ENCODE measurements at places on chromosomes 7 and 10.
A peak's percentile ranks its signal among the peaks of the same experiment; 100 is the strongest.

DNA sequence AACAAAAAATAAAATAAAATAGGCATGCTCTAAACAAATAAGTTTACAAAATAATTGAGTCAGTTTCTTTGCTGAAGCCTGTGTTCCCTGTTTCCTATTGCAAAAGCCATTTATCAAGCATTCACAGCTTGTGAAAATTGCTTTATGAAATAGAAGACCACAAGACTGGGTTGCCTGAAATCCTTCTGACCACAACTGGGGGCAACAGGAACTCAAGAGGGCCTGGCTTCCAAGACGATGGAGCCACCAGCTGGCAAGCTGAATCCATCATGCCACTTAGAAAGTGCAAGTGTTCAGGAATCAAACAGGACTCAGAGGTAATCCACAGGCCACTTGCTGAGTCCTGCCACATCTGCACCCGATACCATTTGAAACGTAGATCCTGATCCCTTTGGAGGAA is 752 bp upstream of the ABCA13 start:
- DNase-seq, result no peak

- DNase-seq, result peak; percentile 91
Observed at GRCh38 chr7:101099969-101100781, 14.9 kb downstream of the TRIM56 start.

DNA sequence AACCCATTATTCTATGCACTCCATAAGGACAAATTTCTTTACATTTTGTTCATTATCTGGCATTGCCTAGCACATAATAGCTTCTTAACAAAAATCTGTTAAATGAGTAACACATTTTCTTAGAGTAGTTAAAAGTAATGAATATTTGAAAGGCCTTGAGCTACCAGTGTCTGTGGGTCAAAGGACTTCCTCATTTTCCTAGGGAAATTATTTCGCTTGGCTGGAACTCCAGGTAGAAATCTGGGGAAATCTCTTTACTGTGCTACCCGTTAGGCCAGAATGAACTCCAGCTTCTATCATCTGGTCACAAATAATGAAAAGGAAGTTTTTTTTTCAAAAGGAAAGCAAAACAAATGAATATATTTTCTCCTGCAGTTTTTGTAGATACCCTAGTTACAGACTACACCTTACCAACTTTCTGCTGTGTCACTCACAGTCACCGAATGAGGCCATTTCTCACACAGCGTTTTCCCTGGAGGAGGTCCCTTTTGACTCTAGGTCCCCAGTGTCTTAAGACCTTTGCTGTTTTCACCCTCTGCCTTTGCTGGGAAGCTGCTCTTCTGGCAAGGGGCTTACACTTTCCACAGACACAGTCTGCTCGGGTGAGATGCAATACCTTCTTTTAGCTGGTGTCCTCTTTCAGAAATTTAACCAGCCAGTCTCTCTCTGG is 1.6 kb downstream of the SAMD9L start:
- no peak for DNase-seq

DNA sequence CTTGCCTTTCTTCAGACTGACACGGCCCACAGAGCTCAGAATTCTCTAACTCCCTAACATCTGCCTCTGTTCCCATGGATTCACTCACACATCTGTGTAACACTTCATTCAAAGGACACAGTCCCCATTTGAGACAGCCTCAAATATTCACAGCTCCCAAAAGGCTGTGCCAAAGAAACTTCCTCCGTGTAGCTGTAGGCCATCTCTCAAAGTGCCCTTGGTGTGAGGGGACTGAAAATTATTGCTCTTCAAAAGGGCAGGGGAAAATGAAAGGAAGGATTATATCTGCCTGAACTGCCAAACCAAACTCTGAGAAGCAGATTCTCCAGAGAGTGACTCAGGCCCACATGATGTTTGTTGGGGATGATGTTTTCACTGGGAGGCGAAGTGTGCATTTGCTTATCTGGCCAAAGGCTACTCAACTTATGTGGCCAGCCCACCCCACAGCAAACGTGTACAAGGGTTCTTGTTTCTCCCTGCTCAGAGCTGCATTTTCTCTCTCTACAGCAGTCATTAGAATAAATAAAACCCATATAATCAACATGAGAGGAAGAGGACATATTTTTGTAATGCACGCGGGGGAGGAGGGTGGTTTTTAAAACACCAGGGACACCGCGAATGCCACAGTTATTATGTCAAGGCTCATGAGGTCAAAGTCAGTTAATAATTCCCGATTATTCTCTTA is 302.4 kb upstream of the NFE2L3 start:
- DNase-seq, result no peak

DNA sequence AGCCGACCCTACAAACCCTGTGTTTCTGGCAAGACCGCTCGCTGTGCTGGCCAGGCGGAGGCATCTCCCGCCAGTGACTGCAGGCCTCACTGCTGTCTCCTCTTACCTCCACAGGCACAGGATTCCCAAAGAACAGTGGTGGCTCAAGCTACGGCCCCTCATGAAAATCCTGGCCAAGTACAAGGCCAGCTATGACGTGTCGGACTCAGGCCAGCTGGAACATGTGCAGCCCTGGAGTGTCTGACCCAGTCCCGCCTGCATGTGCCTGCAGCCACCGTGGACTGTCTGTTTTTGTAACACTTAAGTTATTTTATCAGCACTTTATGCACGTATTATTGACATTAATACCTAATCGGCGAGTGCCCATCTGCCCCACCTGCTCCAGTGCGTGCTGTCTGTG is 36.2 kb downstream of the PITRM1 start:
- DNase-seq, result peak; percentile 23
